ENCODE measurements at places on chromosomes 6 and 20.

- peak; percentile 67 for DNase-seq
These were observed 1.5 kb downstream of the PABPC1L start for GRCh38 chr20:44911264-44911921.

DNA sequence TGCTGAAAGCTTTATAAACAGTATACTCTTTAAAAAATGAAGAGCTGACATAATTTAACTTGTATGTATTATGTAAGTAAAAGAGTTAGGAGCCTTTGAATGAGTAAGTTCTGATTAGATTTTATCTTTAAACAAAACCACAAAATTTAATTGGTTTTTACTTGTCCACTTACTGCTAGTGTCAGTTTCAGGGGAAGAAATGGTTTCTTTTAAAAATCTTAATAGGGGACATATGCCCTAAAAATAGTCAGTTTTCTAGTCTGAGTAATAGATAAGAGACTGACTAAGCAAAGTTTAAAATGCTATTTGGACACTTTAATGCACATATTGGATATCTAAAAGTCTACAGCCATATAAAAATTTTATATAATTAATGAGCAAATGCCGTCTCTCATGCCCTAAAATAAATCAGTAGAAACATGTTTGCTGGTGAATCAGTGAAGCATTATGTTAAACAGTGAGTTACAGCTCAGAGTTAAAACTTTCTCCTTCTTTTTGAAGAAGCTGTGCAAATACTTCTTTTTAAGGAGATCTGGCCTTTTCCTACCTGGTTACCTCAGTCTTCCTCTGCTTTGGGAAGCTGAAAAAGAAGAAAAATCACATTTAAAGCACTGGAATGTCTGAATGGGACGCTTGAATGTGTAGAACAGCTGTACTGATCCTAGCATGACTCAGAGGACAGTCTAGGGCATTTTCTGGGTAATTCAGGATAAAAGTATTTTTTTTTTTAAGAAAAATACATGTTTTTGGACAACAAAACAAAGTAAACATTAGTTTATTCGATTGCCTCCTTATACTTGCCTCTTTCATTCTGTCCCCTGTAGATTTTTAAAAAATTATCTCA, 55.3 kb downstream of the CDH26 start:
- no peak for DNase-seq

- DNase-seq = no peak
These were observed 44.4 kb downstream of the PRKN start for GRCh38 chr6:162683135-162683534.

GRCh38 chr20:41391587-41392001, 25.0 kb upstream of the EMILIN3 start:
- DNase-seq = no peak

DNA sequence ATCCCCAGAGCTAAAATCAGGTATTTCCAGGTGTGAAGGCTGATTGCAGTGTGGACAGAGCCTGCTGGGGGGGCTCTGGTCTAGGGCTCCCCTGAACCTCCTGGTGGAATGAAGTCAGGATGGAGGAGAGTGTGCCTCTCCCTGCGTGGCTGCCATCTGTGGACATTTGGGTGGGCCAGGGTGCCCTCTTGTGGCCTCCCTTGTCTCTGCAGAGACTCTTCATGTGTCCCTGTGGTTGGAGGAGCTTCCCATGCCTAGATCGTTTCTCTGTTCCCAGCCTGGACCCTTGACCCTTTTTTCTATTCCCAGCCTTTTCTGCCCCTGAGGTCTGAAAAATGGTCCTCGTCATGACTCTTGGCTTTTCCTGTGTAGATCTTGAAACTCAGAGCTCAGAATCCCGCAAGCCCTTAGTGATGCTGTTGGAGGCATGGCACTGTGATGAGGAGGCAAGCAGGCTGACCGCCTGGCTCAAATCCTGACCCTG, 9.9 kb upstream of the PSMF1 start:
- peak; percentile 30 for DNase-seq

- no peak for DNase-seq
These were observed 1.3 kb downstream of the EPB41L2 start for GRCh38 chr6:131061751-131062119.

DNA sequence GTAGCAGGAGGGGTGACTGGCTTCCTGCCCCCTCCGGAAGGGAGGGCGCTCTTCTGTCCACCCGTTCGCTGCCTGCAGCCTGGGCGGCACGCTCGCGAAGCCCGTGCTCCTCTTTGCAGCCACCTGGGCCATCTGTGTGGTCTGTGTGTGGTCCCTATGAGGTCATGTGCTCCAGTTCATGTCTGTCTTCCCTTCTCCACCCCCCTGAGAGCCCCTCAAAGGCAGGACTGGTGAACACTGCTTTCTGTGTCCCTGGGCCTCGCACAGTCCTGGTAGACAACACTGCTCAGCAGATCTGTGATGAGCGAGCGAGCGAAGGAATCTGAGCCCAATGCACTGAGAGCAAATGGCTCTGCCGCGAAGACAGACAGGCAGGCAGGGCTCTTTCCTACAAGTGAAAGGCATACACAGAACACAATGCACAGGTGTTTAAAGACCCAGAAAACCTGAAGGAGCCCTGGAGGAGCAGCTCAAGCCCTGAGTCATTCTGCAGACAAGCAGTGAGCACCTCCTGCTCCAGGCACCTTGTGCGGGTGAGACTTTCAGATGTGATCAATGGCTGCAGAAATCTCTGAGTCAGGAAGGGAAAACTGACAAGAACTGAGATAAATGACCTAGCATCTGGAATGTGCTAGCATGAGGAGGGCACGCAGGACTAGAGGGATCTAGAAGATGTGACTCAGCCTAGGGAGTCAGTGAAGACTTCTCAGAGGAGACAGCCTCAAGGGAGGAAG, 27.1 kb downstream of the PPP1R3G start:
- DNase-seq = no peak

DNA sequence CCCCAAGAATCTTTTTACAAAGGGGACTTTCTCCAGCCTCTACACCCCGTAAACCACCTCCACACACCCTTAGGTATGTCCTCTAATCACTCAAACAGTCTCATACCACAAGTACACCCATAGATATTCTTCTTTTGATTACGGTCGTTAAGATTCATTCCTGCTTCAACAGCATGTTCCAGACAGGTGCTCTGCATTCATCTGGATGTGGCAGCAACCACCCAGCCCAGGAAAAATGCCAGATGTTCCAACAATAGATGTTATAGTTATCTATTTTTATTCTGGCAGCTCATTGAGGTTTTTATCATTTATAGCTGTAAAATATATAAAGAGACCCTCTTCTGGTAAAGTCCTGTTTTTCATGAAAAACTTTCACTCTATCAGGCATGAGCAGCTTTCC, 60.7 kb downstream of the SIM1 start:
- DNase-seq = no peak

GRCh38 chr6:75532521-75532920, 38.9 kb upstream of the FILIP1 start:
- DNase-seq = no peak

DNA sequence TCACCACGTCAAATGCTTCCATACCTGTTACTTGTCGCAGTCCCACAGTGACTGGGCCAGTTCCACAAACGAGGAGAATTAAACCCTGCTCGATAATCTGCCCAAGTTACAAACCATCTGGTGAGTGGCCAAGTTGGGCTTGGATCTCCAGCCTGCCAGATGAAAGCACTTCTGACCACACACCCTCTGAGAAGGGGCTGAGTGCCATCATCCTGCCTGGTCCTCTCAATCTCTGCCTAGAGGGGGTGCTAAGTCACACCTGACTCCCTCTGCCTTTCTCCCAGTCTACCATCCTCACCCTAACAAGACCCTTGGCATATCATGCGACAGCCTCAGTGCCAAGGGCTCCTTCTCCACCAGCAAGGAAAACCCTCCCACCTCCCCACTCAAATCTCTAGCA, 15.8 kb downstream of the RRP36 start:
- DNase-seq = no peak

DNA sequence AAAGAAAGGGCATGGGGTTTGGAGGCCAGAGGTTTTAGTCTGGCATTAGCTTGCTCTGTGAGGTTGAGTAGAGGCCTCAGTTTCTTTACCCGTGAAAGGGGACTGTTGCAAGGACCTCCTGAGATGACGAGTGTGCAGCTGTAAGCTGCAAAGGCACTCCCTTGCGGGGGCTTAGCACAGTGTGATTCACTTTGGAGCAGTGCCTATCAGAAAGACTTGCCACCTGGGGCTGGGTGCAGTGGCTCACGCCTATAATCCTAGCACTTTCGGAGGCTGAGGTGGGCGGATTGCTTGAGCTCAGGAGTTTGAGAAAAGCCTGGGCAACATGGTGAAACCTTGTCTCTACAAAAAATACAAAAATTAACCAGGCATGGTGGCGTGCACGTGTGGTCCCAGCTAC, 7.5 kb upstream of the BAK1 start:
- no peak for DNase-seq

DNA sequence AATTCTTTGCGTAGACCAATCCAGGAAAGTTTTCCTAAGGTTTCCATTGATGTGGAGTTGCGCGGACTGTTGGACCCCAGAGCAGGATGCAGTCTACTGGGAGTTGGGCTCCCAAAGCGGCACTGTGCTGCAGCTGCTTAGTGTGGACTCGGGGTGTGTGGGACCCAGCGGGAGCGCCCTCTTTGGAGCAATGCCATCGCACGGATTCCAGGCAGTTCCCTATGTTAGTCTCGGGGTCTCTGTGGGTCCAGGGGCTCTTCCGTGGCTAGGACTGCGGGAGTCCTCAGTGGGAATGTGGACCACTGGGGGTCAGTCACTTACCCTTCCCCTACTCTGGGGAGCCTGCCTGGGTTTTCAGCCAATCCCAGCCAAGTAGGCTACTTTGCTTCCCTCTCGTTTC, 151.7 kb upstream of the OLIG3 start:
- DNase-seq = no peak

GRCh38 chr6:67506352-67506751, 1128.7 kb upstream of the ADGRB3 start:
- DNase-seq = no peak

- no peak for DNase-seq
These were observed 83.6 kb downstream of the SCAND1 start for GRCh38 chr20:35870541-35871258.

DNA sequence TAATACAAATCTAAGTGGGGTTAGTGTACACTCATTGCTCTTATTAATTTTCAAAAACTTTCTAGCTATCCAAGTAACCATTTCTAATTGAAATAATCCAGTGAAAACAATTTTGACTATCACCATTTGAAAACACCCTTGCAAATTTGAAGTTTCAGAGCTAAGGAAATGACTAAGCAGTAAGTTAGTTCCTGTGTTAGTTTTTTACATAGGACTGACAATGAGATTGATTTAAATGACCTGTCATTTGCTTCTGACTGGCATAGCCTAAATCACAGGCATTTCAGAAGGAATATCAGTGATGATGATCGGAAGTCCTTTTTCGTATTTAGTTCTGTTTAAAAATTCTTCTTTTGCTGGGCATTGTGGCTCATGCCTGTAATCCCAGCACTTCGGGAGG, 27.0 kb downstream of the STK4 start:
- DNase-seq = no peak

GRCh38 chr6:1024587-1024986, 287.3 kb upstream of the FOXQ1 start:
- DNase-seq = no peak

GRCh38 chr6:158627168-158627939, 17.2 kb downstream of the DYNLT1 start:
- DNase-seq = no peak

DNA sequence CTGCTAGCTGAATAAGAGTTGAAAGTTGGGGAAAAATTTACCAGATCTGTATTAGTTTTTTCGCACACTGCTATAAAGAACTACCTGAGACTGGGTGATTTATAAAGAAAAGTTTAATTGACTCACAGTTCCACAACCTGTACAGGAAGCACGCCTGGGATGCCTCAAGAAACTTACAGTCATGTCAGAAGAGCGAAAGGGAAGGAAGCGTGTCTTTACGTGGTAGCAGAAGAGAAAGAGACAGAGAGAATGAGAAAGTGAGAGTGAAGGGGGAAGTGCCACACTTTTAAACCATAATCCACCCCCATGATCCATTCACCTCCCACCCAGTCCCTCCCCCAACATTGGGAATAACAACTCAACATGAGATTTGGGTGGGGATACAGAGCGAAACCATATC, 79.6 kb downstream of the KHDC1L start:
- no peak for DNase-seq

- DNase-seq = no peak
These were observed 34.0 kb upstream of the SEC63 start for GRCh38 chr6:107991772-107992550.

GRCh38 chr20:43508106-43508505, 609 bp downstream of the L3MBTL1 start:
- DNase-seq = no peak

All from progenitor cell of endocrine pancreas (in vitro differentiated cells).